ENCODE measurements at places on chromosomes 12 and 14. TPM values are rescaled to one million over a fixed set of nuclear protein-coding genes. Genes with fewer than 3 reads are reported as not detected.

TSHR gene
- total RNA-seq: not detected

CPNE8 gene
- total RNA-seq: 13.0 TPM

RAD51AP1 gene
- 189 TPM for total RNA-seq

PPP1R36 gene
- 0.81 TPM for total RNA-seq

CLEC14A gene
- total RNA-seq: not detected

TAS2R20 gene
- 6.4 TPM for total RNA-seq

DNA sequence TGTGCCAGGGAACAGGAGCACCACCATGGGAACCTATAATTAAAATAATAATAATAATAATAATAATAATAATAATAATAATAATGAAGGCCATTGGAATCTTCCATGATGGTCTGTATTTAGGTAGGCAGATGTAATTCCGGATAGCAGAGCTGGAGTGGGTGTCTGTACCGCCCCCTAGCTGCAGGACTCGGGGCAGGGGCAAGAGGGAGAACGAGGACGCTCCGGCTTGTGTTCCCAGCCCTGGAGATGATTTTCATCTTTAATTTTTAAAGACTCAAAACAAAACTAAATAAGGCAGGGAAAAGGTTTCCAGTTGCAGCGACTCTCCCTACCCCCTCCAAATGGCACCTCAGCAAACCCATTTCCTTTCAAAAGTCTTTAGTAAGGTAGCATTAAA, 501.1 kb downstream of the VRK1 start:
- H3K27ac ChIP-seq: no peak overlapping the region
- no peak overlapping the region for H3K4me3 ChIP-seq
- no peaks in the 10 kb centered on the region for H3K36me3 ChIP-seq

GRCh38 chr12:130780880-130781575, 58.0 kb downstream of the STX2 start:
- no peak overlapping the region for H3K4me3 ChIP-seq
- no peaks in the 10 kb centered on the region for H3K36me3 ChIP-seq
- H3K27me3 ChIP-seq: peaks cover under 1% of the 10 kb centered on the region
- no peak overlapping the region for H3K27ac ChIP-seq

DNA sequence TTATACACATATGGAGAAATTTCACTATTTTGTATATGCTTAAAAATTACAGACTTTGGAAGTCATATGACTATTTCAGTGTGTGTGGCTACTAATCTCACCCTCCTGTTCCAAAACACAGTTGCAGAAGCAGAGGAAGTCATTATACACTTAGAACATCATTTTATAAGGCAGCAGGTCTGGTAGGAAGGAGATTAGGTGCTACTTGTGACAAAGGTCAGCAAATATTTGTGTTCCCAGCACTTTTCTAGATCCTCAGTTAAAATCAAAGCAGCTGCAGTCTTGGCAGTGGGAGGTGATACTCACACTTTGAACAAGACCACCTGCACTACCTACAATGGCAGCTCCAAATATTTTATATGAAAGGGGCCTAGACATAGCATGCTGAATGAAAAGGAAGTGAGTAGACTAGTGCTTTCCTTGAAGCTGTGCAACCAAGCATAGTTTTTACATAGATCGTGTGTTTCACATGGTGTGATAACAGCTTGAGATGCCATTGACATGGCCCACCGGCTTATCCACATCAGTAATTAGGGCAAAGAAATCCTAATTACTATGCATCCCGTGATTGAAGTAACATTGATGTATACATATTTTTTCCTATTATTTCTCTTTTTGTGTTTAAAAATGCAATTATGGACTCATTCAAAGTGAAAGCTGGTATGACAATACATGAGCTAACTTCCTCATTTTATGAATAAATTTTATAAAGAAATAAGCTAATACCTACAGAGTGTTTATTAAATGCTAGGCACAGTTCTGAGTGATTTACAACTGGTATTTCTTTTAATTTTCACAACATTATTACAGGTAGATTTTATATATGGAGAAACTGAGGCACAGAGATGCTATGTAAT, 5.3 kb downstream of the GYS2 start:
- no peak for DNase-seq
- H3K36me3 ChIP-seq: no peaks in the 10 kb centered on the region
- H3K4me3 ChIP-seq: no peak overlapping the region

DNA sequence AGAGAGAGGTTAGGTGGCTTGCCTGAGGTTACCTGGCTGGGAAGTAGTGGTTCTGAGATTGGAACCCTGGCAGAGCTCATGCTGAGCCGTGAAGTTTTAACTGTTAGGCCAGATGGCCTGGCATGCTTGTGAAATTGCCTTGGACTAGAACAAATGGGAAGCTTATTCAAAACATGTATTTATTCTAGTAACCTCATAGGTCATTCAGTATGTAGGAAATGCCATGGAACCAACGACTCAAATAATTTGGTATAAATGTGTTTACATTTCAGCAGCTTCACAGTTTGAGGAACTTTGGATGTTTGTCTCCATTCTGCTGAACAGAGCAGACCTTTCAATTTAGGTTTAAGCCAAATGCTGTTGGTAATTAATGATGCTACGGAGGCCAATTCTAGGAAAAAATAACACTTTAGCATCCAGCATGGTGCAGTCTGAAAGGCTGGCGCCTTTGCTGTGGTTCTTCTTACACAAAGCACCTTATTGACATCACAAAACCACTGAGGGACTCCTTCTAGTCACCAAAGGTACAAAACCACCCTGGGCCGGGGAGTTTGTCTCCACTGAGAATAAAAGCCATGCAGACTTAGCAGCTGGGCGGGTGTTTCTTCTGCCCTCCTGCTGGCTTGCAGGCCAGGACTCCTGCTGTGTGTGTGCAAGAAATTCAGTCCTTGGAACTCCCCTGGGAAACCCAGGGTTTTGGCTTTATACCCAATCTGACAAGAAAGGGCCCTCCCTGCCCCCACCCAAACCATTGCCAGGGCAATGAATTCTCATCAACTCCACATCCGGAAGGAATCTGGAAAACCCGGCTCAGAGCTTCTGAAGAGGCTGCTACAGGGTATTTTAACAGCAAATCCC, 64.2 kb downstream of the ELK3 start:
- no peaks in the 10 kb centered on the region for H3K27me3 ChIP-seq
- H3K36me3 ChIP-seq: no peaks in the 10 kb centered on the region
- H3K27ac ChIP-seq: peak overlapping the region; percentile 92

DNA sequence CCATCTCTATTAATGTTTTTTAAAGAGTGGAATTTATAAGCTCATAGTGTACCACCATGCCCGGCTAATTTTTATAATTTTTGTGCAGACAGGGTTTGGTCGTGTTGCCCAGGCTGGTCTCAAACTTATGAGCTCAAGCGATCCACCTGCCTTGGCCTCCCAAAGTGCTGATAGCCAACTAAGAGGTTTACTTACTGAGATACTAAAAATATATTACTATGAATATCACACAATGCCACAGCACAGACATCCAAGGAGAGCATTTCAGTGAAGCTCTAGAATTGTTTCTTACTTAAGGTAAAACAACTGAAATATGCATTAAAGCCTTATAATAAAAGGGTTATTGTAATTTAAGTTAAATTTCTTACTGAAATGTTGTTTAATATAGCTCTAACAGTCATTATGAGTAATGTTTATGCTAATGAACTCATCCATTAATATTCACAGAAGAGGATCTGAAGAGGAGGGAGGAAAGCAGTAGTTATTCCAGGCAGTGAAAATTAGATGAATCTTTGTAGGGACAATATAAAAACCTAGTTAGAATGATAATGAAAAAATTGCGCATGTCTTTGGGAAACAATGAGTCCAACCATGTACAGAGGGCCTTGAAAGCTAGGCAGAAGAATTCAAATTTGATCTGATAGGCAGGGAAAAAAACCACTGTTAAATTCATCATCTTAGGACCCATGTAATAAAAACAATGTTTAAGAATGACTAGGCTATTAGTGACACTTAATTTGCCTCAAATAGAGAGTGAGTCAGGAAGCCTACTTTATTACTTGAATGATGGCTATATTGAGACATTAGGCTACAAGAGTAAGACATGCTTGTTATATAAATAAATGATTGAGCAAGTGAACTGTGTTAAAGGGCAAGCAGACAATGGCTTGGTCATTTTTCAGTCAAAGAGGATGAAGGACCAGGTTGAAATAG, 99.2 kb downstream of the SLC41A2 start:
- H3K27me3 ChIP-seq: no peaks in the 10 kb centered on the region
- no peaks in the 10 kb centered on the region for H3K36me3 ChIP-seq
- no peak for DNase-seq
- no peaks in the 10 kb centered on the region for H3K4me1 ChIP-seq
- H3K4me3 ChIP-seq: no peak overlapping the region

- H3K27me3 ChIP-seq: no peaks in the 10 kb centered on the region
- no peak overlapping the region for H3K27ac ChIP-seq
- peak overlapping the region; percentile 71 for H3K4me3 ChIP-seq
- DNase-seq: no peak
- H3K4me1 ChIP-seq: peaks cover 30% of the 10 kb centered on the region
- H3K36me3 ChIP-seq: no peaks in the 10 kb centered on the region
These were observed 888 bp upstream of the EEA1 start for GRCh38 chr12:92929983-92930382.

- H3K27ac ChIP-seq: no peak overlapping the region
- no peaks in the 10 kb centered on the region for H3K36me3 ChIP-seq
- no peaks in the 10 kb centered on the region for H3K27me3 ChIP-seq
- H3K4me3 ChIP-seq: no peak overlapping the region
- no peak for DNase-seq
These were observed 51.2 kb downstream of the OSBPL8 start for GRCh38 chr12:76508128-76508980.

DNA sequence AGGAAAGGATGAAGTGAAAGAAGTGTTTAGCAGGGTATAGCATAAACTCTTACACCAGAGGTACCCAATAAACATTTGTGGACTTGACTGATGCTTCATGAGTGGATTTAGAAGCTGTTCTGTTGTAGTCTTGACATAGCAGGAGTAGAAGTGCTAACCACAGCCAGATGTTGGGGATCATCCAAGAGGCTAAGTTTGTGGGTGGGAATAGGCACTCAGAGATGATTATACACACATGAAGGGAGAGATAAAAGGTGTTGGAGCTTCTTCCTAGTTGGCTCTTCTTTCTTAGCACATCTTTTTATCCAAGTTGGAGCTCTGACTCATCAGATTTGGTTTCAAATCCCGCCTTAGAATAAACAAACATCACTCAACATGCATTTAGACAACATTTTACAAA, 166.7 kb upstream of the E2F7 start:
- no peaks in the 10 kb centered on the region for H3K4me1 ChIP-seq
- no peaks in the 10 kb centered on the region for H3K36me3 ChIP-seq
- no peaks in the 10 kb centered on the region for H3K27me3 ChIP-seq
- no peak overlapping the region for H3K4me3 ChIP-seq
- H3K27ac ChIP-seq: no peak overlapping the region

- H3K4me1 ChIP-seq: peaks cover 6% of the 10 kb centered on the region
- H3K4me3 ChIP-seq: no peak overlapping the region
- H3K36me3 ChIP-seq: no peaks in the 10 kb centered on the region
- H3K27me3 ChIP-seq: no peaks in the 10 kb centered on the region
These were observed 17.8 kb upstream of the RPS6KA5 start for GRCh38 chr14:91078095-91078737.

- no peaks in the 10 kb centered on the region for H3K27me3 ChIP-seq
- H3K27ac ChIP-seq: no peak overlapping the region
- no peak for DNase-seq
- no peak overlapping the region for H3K4me3 ChIP-seq
- no peaks in the 10 kb centered on the region for H3K36me3 ChIP-seq
These were observed 45.5 kb downstream of the SLC38A6 start for GRCh38 chr14:61026526-61026925.

- H3K27ac ChIP-seq: no peak overlapping the region
- no peaks in the 10 kb centered on the region for H3K36me3 ChIP-seq
- peaks cover 12% of the 10 kb centered on the region for H3K4me1 ChIP-seq
These were observed 88.4 kb downstream of the TMCC3 start for GRCh38 chr12:94561943-94562411.

- H3K27me3 ChIP-seq: no peaks in the 10 kb centered on the region
- DNase-seq: no peak
- peaks cover 4% of the 10 kb centered on the region for H3K4me1 ChIP-seq
- H3K4me3 ChIP-seq: no peak overlapping the region
- H3K36me3 ChIP-seq: no peaks in the 10 kb centered on the region
- no peak overlapping the region for H3K27ac ChIP-seq
These were observed 84.5 kb upstream of the CDKN3 start for GRCh38 chr14:54312166-54312801.

DNA sequence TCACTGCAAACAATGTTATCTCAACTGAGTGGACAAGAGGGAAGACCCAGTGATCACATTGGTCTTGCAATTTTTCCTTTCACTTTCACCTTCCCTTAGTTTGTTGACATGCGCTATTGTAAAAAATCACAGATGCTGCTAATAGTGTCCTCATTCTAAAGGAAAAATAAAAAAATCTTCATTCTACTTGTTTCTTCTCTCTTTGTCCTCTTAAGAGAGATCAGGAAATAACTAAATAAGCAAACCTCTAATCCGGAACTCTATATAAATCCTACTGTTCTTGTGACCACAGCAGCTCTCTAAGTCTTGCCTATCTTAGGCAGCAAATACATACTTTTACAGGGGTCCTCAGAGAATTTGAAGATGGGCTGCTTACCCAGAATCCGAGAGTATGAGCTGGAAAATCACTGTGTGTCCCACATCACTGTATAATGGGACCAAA, 257.7 kb downstream of the NAV3 start:
- no peak overlapping the region for H3K4me3 ChIP-seq
- no peak overlapping the region for H3K27ac ChIP-seq
- H3K36me3 ChIP-seq: no peaks in the 10 kb centered on the region
- H3K27me3 ChIP-seq: no peaks in the 10 kb centered on the region

- H3K4me1 ChIP-seq: no peaks in the 10 kb centered on the region
- H3K36me3 ChIP-seq: no peaks in the 10 kb centered on the region
- H3K27ac ChIP-seq: no peak overlapping the region
- DNase-seq: peak; percentile 25
These were observed 9.8 kb downstream of the CCER1 start for GRCh38 chr12:90945070-90945649.

GRCh38 chr12:50751948-50752721, 11.8 kb upstream of the ATF1 start:
- no peak overlapping the region for H3K27ac ChIP-seq
- no peaks in the 10 kb centered on the region for H3K36me3 ChIP-seq
- no peak for DNase-seq
- no peaks in the 10 kb centered on the region for H3K27me3 ChIP-seq
- no peak overlapping the region for H3K4me3 ChIP-seq
- H3K4me1 ChIP-seq: no peaks in the 10 kb centered on the region

All from neural progenitor cell (in vitro differentiated cells).